G401 (cell line): ENCODE measurements at places on chromosomes 4 and X. TPM values are rescaled to one million over a fixed set of nuclear protein-coding genes. Genes with fewer than 3 reads are reported as not detected.

DDIT4L gene
- 0.27 TPM in 1 of 2 replicates, not detected in the other for total RNA-seq

- no peak for DNase-seq
Measured at GRCh38 chr4:159515314-159516025, 412.6 kb downstream of the RAPGEF2 start.

DNA sequence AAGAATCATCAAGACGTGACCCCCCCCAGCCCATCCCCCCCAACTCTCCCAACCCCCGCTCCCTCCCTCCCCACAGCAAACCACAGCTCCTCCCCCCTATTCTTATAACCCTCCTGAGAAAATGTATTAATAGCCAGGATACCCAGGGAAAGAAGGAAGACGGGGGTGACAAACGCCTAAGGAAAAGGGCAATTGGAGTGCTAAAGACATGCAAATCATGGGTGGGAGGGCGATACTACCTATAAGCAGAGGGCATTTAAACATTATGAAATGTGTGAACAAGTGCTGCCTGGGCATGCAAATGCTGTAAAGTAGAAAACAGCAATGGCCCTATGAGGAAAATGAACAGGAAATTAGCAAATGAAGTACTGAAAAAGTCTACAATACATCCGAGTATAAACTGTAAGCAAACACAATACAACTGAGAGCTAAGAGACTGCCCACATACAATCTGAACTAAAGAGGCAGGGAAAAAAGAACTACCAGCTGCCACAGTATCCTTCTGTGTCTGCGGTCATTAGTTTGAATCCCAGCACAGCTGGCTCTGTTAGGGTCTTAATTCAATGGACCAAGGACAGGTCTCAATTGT lies 2.4 kb downstream of the CXXC4 start:
- DNase-seq, result peak; percentile 59

GRCh38 chr4:184145596-184145995 lies 72.1 kb downstream of the ENPP6 start:
- DNase-seq, result no peak

RHOXF1 gene
- not detected in 2 replicates for total RNA-seq

- no peak for DNase-seq
Measured at GRCh38 chrX:131741103-131741581, 197.3 kb downstream of the OR13H1 start.

GRCh38 chr4:66275411-66276038 lies 605.2 kb upstream of the EPHA5 start:
- no peak for DNase-seq

MCUB gene
- 21.0 and 50.2 TPM in 2 replicates for total RNA-seq

DNA sequence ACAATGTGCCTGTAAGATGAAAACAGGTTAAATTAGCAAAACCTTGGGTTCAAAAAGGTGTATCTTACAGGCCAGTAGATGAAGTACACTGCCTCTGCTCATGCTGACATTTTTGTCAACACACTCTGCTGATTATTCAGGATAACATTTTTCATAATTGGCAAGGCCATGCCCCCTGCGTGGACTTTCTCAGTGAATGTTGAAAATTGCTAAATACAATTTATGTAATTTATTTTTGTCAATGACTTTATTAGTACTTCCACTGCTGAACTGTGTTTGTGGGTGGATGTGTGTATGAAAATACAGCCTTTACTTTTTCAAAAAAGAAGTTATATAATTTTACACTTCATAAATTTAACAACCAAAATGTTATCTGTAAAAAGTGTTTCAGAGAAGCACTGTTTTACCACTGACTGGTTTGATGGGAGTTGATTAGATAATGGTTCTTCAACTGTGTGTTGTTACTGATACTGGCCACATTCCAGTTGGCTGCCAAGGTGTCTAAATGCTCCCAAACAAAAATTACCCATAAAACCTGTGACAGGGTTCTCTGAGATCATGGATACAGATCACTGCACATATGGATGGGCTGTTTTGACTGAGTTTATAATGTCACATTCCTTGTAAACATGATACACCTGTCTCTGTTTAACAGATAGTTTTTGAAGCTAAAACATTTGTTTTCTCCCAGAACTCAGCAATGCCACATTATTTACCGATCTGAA lies 151.9 kb upstream of the SLC7A11 start:
- DNase-seq, result no peak

MPP1 gene
- 13.0 and 13.4 TPM in 2 replicates for total RNA-seq

- DNase-seq, result no peak
Measured at GRCh38 chrX:136658151-136658550, 10.2 kb downstream of the CD40LG start.

CT45A10 gene
- total RNA-seq, result not detected in 2 replicates

DNA sequence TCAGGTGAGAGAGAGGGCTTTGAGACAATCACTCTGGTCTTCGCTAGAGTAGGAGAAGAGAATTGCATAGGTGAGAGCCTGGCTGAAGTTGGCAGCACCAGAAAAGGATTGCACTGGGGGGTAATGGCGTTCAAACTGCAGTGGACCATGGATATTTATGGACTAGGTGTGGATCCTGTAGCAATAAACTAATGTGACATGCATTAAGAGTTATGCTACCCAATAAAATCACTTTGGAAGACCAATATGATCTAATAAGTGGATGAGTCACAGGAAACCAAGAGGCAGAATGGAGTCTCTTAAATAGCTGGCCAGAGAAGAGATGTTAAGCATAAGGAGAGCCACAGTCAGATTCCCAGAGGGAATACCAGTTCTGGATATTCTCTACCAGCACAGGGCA lies 259.8 kb downstream of the FBXO8 start:
- DNase-seq, result no peak

DOK7 gene
- total RNA-seq, result 2.8 TPM in 1 of 2 replicates, not detected in the other

- peak; percentile 1 for DNase-seq
Measured at GRCh38 chrX:111447298-111447697, 35.3 kb upstream of the DCX start.

JCHAIN gene
- total RNA-seq, result not detected in 2 replicates

DNA sequence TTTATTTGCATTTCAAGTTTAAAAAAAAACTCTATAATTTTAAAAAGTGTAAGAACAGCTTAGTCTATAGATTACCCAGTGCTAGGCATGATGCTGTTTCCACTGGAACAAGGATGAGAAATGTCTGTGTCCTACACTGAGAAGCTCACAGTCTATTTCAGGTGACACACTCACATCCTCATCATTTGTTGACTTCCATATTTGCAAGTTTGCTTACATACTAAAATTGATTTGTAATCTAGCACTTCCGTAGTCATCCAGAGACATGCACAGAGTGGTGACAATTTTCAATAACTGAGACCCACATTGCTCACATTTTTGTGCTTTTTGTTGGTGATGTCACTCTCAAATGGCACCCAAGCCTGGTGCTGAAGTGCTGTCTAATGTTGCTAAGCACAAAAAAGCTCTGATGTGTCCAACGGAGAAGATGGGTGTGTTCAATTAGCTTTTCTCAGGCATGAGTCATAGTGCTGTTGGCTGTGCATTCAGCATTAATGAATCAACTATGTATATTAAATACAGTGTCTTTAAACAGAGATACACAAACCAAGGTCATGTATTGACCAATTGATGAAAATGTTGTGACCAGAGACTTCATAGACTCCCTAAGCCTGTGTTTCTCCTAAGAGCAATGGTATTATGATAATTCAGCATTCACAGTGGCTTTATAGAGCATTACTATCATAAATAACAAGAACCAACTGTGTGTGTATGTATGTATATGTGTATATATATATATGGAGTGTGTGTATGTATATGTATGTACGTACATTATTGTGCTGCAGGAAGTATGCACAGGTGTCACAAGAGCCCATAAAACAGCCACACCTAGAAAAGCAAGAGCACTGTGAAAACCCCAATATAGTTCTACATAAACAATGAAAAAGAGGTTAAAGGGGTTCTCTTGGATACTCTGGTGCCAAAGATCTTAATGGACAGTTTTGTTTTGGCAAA lies 31.2 kb upstream of the VCX3B start:
- DNase-seq, result no peak

OPN1MW2 gene
- not detected in 2 replicates for total RNA-seq

- no peak for DNase-seq
Measured at GRCh38 chr4:36316607-36317006, 35.2 kb downstream of the DTHD1 start.

GRCh38 chr4:1751919-1752283 lies 30.6 kb downstream of the TACC3 start:
- DNase-seq, result no peak

CLDN22 gene
- total RNA-seq, result not detected in 2 replicates

DNA sequence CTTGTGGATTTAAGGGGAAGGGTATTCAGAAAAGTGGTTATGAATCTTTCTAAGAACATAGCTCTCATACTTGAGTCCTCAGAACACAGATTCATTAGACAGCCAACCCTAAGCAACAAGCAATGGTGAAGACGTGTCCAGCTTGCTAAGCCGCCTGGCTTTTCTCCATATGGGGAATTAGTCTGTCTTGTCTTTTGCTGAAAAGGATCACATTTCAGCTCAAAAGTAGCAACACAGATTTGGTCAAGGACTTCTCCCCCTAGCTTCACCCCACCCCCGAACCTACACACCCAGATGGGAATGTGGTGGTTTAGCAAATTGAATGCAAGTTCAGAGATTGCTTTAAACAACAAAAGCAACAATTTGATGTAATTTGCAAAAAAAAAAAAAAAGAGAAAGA lies 103.3 kb upstream of the RASGEF1B start:
- no peak for DNase-seq

DNA sequence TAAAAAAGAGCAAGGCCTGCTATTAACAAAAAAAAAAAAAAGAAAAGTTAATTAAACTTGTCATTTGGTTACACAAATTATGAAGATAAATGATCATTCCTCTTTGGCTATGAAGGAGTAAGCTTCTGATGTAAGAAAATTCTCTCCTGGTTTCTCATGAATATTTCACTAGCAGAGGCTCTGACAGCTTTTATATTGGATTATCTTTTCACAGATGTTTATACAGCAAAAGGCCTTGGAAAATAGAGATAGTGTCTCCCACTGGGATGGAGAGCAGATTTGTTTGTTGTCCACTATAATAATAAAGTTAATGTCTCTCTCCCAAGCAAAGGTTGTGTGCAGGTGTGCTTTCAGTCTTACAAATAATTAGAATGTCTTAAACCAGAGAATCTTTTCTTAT lies 40.7 kb upstream of the PDGFC start:
- DNase-seq, result no peak

GRCh38 chr4:71334465-71334882 lies 4.3 kb upstream of the SLC4A4 start:
- DNase-seq, result no peak

HNRNPH2 gene
- total RNA-seq, result 44.3 and 54.6 TPM in 2 replicates

MAGEB2 gene
- total RNA-seq, result not detected in 2 replicates

DNA sequence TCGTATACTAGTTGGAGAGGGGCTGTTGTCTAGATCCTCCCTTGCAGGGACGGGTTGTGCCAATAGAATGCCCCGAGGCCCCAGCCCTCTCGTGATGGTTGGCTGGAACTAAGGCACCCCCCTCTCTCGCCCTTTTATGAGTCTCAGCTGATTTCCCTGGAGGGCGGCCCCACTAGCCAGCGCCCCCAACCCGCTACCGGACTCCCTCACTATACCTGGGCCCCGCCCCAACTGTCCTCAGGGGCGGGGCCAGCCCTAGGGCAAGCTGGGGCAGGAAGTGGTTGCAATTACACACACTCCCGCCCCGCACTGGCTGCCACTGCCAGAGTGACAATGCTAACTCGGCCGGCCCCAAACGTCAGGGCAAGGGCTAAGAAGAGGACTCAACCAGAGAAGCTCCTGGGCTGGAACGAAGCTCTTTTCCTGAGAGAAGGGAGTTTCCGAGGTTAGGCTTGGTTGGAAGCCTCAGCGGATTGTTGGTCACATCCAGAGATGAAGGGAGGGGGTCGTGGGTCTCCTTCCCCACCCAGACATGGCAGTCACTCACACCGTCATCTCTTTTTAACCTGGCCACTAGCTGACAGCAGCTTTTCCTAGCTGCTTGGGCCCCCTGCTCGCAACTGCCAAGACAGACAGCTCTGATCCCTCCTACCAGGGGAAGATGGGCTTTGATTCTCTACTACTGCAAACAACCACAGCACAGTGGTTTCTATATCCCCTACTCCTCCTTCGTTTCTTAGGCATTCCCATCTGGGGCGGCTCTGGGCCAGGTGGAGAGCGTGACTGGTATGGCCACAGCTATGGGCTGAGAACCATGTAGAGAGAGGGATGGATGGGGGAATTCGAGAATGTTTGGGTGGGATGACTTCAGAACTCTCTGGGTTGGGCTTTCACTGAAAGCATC lies 21.0 kb upstream of the BCORL1 start:
- peak; percentile 31 for DNase-seq

ZBED1 gene
- total RNA-seq, result 53.6 and 62.0 TPM in 2 replicates

GRCh38 chr4:29581457-29581856 lies 1138.7 kb upstream of the PCDH7 start:
- DNase-seq, result peak; percentile 11

GRCh38 chr4:130632731-130633604 lies 1537.0 kb downstream of the C4orf33 start:
- no peak for DNase-seq

- no peak for DNase-seq
Measured at GRCh38 chr4:53040459-53040815, 178.3 kb downstream of the RASL11B start.

- no peak for DNase-seq
Measured at GRCh38 chr4:42341518-42342026, 55.7 kb upstream of the SHISA3 start.

DNA sequence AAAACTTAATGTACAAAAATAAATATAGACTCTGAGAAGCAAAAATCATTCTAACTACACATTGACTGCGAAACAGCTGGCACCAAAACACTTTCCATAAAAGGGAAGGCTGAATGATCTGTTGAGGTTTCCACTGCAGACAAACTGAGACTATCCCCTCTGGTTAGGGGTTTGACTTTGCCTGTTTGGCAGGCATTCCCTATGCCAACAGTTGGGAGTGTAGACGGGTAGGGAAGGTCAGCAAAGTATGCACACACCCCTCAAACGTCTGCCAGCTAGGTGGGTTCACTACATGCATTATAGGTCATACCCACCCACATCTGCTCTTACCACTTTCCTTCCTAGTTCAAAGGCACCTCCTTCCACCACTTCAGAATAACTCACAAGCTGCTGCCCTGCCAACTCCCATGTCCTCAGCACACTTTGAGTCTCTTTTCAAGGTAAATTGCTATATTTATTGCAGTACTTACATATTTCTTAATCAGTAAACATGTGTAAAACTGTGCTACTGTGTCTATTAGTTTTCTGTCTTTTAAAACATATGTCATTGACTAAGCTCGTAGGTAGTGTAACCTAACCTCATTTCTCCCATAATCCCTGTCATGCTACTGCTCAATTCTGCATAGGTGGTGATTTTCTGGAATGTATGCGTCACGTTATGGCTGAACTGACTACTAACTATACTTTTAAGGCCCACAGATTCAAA lies 12.4 kb downstream of the CTSO start:
- DNase-seq, result no peak

DNA sequence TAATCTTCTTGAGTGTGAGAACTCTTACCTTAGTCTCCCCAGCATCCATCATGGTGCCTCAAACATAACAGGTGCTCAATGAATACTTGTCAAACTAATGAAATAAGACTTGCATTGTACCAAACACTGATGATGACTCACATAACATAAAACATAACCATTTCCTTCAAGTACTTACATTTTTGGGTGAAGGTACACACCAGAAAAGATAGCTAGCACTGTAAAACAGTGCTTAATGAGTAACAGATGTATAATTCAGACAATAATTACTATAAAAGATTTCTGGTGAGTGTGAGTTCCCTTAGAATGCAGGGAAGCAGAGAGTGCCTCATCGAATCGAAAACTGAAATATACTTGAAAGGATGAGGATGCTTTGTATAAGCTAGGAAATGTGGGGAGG lies 70.1 kb upstream of the HCCS start:
- no peak for DNase-seq

- no peak for DNase-seq
Measured at GRCh38 chr4:185110375-185110823, 32.7 kb upstream of the SLC25A4 start.

- no peak for DNase-seq
Measured at GRCh38 chr4:161767116-161767515, 396.7 kb downstream of the FSTL5 start.

- DNase-seq, result no peak
Measured at GRCh38 chrX:8906299-8906938, 105.2 kb upstream of the FAM9A start.
